ENCODE measurements at places on chromosomes 13 and 19.

DNA sequence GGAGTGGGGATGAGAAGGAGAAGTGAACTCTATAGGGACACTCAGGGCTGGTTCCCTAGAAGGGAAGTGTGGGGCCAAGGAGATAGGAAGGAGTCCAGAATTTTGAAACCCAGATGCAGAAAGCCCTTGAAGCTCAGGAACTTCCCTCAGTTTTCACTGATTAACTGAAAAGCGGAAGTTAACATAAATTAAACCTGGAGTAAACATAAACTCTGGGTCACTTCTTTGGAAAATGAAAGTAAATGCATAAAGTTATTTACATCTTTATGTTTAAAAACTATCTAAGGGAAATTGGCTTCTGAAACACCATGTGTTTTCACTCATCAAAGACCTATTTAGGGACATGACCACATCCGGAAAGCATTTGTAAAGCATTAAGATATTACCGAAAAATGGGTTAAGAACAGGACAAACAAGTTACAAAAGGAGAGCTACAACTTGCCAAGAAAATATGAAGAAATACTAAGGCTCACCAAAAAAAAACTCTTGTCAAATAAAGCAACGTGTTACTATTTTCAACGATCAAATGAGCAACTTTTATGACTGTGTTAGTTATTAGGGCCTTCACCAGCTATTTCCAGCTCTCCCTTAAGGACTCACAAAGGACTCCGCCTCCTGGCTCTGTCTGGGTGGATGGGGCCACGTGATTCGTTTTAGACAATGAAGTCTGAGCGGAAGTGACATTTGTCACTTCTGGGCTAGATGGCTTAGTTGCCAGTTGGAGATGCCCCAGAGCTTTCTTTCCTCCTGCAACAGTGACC is 439.1 kb upstream of the ZNF507 start:
- DNase-seq, result no peak

DNA sequence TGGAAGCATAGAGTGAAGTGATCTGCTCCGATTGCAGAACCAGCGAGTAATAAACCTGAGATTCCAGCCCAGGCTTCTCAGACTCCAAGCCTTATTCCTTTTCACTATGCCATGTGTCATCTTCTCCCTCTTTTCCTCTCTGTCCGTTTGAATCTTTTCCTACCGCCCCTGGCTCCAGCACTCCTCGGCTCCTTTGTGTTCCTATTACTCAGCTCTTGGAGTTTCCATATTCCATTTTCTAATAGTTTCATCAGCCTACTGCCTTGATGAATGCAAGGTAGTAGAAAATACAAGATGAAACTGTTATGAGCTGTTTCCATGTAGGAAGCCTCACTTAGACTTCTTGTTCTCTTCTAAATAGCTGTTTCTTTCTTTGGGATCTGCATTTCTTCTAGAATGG is 138.6 kb downstream of the MYO16 start:
- no peak for DNase-seq

GRCh38 chr19:5451494-5451893 is 3.7 kb upstream of the ZNRF4 start:
- DNase-seq, result no peak

- DNase-seq, result no peak
These were observed 8.1 kb upstream of the SEMA6B start for GRCh38 chr19:4567584-4568071.

DNA sequence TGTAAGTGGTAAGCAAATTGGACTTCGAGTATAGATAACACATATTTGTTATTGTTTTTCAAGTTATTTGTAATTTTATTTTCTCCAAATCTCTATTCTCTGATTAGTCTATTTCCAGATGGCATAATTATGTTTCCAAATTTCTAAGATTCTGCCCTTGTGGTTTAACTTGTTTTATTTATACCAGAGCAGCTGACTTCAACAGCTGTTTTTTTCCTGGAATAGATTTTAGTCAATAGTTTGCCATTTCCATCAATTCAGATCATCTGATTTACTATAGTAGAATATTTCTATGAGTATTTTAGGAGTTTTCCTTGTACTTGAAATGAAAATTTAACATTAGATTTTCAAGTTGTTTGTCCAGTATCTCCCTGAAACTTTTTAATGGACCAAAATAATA is 848.7 kb upstream of the MIR17HG start:
- no peak for DNase-seq

DNA sequence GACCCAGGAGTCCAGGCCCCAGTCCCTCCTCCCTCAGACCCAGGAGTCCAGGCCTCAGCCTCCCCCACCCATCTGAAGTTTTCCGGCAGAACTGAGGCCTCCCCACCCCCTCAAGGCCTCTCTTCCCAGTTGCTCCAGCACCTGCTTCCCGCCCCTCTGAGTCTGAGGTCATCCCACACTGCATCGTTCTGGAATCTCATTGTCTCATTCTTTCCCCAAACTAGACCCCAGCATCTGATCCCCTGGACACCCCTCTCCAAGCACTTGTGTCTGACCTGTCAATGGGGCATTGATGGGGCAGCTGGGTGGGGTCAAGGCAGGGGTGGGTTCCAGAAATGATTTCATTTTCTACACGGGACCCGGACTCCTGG is 793 bp upstream of the SBK2 start:
- no peak for DNase-seq

DNA sequence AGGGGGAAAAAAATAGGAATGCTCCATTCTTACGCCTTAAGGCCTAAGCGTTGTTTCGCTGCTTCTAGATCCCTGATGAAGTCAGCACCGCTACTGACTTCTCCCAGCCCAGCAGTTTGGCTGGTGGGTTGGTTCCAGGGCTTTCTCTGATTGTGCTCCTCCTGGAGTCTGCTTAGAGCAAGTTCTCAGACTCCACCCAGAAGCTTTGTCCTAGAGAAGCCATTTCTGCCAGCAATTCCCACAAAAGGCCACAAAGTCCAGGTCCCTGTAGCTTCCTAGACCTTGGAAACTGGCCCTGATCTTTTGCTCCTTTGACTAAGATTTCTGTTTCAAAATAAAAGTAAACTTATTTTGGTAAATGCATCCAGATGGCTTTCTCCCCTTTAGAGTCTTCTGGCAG is 65.4 kb downstream of the KCTD12 start:
- DNase-seq, result no peak

GRCh38 chr13:104944176-104944575 is 1591.3 kb downstream of the EFNB2 start:
- no peak for DNase-seq
